ENCODE measurements at places on chromosomes 12 and 14.

DNA sequence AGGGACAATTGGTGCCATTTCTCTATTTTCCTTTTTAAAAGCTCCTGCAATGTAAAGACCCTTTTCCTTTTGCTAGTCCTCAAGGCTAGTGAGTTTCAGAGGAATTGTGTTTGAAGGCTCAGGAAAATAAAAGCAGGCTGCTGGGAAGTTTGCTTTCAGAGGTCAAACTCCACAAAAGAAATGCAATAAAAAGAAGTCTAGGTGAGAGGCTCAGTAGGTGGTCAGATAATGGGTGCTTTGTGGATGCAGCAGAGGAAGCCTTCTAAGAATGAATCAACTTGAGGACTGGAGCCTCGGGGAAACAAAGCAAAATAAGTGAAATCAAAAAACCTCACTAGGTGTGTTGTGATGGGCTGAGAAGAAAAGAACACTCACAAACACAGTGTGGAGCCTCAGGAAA is 10.3 kb downstream of the CCDC175 start:
- no peak for DNase-seq

- no peak for DNase-seq
Observed at GRCh38 chr12:95337146-95337545, 119.5 kb downstream of the VEZT start.

- no peak for DNase-seq
Observed at GRCh38 chr14:96676166-96676565, 121.0 kb upstream of the VRK1 start.

- DNase-seq, result no peak
Observed at GRCh38 chr14:100429537-100429936, 106.4 kb downstream of the SLC25A47 start.

DNA sequence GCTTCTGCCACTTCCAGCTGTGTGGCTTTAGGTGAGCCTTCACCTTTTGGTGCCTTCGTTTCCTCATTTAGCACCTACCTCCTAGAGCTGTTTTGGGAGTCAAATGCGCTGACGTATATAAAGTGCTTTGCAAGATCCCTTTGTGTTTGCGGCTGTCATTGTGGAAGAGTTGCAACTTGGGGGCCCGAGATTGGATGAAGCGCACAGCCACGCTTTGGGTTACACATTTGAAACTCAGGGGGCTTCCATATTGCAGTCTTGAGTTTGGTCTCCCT is 636 bp upstream of the ARL6IP4 start:
- no peak for DNase-seq

GRCh38 chr12:29309320-29309902 is 71.6 kb downstream of the ERGIC2 start:
- DNase-seq, result no peak

- no peak for DNase-seq
Observed at GRCh38 chr14:103107941-103108748, 13.6 kb downstream of the EXOC3L4 start.

GRCh38 chr14:41607966-41608663 is 1.4 kb downstream of the LRFN5 start:
- no peak for DNase-seq

DNA sequence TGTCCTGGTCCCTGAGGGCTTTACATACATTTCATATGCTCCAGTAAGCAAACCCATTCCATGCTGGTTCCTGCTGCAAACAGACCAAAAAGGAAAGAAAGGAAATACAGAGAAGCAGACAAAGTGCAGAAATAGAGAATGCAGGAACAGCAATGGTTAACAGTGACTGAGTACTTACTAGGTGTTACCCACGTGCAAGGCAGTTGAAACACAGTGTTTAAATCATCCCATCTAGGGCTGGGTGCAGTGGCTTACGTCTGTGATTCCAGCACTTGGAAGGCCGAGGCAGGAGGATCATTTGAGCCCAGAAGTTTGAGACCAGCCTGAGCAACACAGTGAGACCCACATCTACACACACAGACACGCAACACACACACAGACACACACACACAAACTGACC is 21.2 kb upstream of the NINJ2 start:
- no peak for DNase-seq

GRCh38 chr14:30600922-30601918 is 20.9 kb upstream of the SCFD1 start:
- DNase-seq, result no peak

DNA sequence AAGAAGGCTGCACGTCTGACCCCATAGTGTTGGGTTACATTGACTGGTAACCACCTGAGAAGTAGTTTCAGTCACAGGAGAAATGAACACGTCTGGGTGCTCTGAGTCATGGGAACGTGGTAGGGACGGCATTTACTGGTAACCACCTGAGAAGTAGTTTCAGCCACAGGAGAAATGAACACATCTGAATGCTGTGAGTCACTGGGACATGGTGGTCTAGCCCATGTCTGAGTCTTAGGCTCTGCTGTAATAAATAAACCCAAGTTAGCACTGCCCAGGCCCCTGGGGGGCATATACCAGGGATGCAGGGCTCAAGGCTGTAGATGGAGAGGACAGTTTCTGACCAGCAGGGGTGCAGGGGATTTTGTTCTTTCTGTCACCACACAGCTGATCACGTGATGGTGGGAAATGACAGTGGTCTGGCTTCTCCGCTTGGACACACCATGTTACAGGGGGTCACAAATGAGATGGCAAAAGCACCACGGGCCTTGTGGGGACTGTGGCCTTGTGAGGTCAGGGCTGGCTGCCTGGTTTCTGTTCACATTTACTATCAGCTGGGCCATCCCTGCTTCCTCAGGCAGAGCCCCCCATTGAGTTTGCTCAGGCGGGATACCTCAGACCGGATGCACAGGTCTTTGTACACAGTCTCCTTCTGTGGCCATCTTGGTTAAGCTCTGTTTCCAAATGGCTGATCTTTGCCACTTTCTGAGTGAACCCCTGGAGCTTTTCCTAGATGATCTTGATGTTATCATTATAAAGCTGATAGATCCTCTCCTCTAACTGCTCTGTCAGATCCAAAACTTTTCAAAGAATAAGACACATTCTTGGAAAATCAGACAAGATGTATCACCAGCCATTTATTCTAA is 9.8 kb upstream of the C12orf42 start:
- DNase-seq, result no peak

DNA sequence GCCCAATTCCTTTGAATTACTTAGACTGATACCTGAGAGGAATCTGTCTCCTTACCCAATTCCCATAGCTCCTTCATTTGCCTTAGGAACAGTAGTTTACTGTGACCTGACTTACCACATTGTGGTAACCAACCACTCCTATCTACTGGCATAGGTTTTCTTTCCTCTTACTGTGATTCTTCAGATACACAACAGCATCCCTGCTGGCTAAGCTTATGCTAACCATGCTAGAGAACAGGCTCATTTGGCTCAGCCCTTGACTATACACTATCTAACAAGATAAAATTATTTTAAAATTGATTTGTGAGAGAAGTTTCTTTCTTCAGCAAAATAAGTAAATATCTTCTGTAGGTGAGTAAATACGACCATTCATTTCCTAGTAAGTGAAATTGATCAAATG is 320.4 kb upstream of the DDHD1 start:
- no peak for DNase-seq

- DNase-seq, result no peak
Observed at GRCh38 chr14:75579338-75579864, 981 bp downstream of the FLVCR2 start.

- no peak for DNase-seq
Observed at GRCh38 chr12:100450735-100451134, 22.9 kb upstream of the NR1H4 start.

- DNase-seq, result no peak
Observed at GRCh38 chr12:80412343-80412953, 31.6 kb upstream of the PTPRQ start.

GRCh38 chr12:102811110-102811737 is 105.8 kb downstream of the PAH start:
- no peak for DNase-seq

GRCh38 chr14:22531451-22532344 is 57.3 kb downstream of the DAD1 start:
- no peak for DNase-seq

GRCh38 chr12:12244341-12244740 is 22.5 kb downstream of the LRP6 start:
- no peak for DNase-seq

DNA sequence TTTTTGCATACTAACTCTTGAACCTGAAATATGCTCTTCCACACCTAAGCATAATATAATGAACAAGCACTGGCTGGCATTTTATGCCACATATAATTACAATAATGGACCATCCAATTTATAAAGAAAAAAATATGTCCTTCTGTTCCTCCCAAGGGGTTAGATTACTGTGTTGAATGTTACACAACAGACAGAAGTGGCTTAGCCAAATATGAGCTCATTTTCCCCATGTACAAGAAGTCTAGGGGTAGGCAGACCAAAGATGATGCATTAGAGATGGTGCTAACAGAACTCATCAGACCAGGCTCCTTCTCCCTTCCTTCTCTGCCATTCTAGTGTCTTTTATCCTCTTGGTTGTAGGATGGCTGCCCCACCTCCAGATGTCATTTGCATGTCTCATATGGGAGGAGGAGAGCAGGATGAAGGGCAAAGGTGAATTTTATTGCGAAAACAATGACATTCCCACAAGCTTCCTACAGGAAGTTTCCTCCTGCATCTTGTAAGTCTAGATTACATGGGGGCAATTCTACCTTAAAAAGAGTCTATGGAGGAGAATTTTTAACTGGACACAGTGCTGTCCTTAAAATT is 43.9 kb upstream of the SLC2A13 start:
- no peak for DNase-seq

DNA sequence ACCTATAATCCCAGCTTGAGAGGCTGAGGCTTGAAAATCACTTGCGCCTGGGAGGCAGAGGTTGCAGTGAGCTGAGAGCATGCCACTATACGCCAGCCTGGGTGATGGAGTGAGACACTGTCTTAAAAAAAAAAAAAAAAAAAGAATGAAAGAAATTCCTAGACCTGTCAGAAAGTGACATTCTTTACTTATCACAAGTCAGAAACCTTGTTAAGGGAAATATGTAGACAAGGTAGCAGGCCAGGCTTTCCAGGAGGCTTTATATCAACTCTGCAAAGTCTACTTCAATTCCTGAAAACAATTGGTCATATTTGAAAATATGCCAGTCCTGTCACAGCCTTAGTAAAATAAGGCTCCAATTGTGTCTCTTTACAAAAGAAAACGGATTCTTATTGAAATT is 19.1 kb upstream of the MMP19 start:
- DNase-seq, result no peak

- peak; percentile 36 for DNase-seq
Observed at GRCh38 chr12:51721282-51721940, 127.1 kb downstream of the FIGNL2 start.

DNA sequence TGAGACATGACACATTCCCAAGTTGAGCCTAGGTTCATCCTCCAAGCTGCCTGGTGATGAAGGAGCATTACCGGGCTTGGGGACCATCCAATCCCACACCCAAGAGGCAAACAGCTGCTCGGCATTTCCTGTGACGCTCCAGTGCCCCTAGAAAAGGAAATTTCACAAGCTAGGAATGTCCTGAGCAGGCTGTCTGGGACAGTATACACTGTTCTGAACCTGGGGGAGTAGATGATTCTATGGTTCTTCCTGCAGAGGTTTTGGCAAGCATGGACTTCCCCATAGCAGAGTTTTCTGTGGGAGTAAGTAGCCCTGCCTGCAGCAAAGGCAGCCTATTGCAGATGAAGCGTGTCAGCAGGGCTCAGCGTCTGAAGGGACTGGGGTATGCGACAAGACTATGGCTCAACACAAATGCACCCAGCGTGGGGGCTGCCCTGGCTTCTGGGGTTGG is 47.4 kb upstream of the SRSF5 start:
- DNase-seq, result no peak

- DNase-seq, result no peak
Observed at GRCh38 chr14:55754471-55754870, 174.5 kb downstream of the KTN1 start.

- DNase-seq, result peak; percentile 61
Observed at GRCh38 chr12:124921200-124922031, 7.0 kb upstream of the UBC start.

- DNase-seq, result no peak
Observed at GRCh38 chr12:63980211-63980610, 135.7 kb downstream of the SRGAP1 start.

DNA sequence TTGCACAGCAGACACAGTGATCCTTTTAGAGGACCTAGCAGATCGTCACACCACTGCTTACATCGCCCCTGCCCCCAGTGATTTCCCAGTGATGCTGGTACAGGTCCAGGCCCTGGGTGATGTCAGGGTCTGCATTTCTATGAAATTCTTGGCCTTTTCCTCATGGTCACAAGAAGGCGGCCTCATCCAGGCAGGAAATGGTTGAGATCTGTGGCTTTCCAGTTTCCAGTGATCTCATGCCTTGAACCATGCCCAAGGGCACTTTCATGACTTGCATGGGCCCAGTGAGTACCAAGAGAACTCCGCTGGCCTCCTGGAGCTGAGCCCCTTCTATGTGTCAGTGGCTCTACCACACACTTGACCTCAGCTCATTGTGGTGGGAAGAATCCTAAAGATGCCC is 41.9 kb upstream of the BDKRB2 start:
- no peak for DNase-seq

DNA sequence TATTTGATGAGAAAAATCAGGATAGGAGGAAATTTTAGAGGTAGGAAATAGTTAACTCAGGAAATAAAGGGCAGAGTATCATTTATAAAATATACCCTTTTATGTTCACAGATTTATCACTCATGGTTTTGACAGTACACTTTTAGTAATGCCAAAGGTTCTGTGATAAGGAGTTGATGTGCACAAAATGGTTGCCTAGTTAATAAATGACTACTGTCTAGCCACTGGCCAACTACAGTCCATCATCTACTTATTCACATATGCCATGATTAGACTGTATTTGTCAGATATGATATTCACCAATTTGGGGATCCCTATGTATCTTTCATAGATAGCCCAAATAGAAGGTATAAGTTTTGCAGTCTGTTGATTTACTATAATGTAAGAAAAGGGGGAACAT is 19.2 kb upstream of the GXYLT1 start:
- DNase-seq, result no peak

GRCh38 chr12:82357340-82357739 is 847 bp downstream of the CCDC59 start:
- DNase-seq, result no peak

GRCh38 chr14:102593825-102594137 is 1.3 kb downstream of the RCOR1 start:
- no peak for DNase-seq

GRCh38 chr12:109178532-109178931 is 62.1 kb downstream of the ACACB start:
- DNase-seq, result no peak

DNA sequence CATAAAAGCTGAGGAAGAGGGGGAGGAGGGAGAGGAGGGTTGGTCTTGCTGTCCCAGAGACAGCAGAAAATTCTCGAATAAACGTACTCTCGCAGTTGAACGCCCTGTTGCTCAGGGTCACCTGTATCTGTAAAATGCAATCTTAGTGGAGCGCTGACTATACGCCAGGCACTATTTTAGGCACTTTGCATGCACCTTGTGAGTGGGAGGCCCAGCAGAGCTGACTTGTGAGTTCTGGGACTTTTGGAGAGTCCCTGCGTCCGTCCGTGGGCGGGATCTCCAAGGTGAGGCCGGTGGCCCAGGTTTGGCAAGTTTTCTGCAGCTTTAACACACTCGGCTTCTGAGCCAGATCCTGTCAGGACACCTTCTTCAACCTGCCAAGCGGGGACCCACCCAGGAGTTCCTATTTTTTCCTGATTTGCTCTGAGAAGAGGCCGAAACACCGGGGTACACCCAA is 32.5 kb upstream of the PLEKHG6 start:
- peak; percentile 37 for DNase-seq
